ENCODE measurements at places on chromosomes 1 and 21.

DNA sequence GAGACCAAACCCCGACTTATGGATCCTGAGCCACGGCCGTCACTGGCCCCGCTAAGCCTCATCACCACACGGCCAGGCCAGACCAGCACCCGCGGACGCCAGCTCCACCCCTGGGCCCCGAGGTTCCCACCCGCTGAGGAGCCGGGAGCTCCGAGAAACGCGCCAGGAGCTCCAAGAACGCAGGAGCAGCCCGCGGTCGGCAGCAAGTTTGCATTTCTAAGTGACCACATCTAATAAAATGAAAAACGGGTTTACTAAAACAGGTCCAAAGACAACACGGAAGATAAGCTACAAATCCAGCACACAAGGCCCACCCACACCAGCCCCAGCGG, 8.1 kb upstream of the C1QTNF12 start:
- DNase-seq = no peak

GRCh38 chr1:74083128-74083527, 114.8 kb downstream of the LRRIQ3 start:
- no peak for DNase-seq

DNA sequence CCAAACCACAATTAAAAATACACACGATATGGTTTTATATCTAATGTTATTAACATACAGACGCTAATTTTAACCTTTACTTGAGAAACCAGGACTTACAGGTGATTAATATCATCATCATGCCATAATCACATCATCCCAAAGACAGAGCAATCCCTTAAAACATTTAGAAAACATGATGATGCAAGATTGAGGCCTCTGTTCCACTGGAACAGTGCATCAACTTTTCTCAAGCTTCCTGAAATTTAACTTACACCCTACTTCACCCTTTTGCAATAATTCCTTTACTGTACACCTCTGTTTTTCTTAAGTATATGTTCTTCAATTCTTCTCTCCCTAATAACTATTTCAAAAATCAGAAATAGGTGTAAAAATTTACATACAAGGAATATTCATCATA, 38.1 kb downstream of the KDM5B start:
- no peak for DNase-seq

DNA sequence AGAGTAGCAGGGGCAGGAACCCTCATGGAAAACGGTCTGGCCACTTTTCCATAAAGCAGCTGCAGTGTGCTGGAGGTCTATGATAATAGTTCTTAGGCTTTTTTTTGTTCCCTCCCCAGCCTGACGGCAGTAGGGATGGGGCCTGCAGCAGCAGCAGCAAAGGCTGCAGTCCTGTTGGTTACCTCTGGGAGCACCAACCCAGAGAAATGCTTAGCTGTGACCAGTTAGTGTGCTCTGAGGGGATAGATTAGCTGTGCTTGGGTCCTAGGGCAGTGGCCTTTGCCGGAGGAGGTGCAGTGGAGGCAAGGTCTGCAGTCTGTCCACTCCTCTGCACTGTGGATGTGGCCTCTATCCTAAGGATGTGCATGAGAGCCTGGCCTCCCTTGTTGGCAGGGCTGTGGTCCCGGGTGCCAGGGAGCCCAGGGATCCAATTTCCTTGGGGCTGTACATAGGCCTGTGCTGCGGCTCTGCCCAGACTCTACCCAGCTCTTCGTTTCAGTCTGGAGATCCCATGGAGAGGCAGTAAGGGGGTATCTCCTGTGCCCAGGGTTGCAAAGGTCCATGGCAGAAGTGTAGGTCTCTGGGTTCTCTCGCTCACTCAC, 322.7 kb downstream of the PTBP2 start:
- DNase-seq = no peak

DNA sequence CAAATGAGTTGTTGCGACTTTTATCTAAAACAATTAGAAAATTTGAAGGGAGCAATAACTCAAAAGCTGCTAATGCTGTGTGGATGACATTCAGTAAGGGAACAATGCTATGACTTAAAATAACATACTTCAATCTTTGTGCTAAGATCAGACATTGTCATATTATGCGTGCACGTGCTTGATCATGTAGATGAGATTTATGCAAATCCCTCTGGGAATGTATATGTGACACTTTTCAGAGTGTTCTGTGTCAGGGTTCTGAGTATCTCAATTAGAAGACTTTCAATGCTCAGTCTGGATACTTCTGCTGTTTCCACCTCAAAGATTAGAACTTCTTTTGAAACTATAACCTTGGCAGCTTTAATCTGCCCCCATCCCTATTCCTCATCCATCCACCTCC, 18.6 kb upstream of the POU2F1 start:
- DNase-seq = no peak

GRCh38 chr1:82139751-82140468, 339.2 kb downstream of the ADGRL2 start:
- DNase-seq = no peak

DNA sequence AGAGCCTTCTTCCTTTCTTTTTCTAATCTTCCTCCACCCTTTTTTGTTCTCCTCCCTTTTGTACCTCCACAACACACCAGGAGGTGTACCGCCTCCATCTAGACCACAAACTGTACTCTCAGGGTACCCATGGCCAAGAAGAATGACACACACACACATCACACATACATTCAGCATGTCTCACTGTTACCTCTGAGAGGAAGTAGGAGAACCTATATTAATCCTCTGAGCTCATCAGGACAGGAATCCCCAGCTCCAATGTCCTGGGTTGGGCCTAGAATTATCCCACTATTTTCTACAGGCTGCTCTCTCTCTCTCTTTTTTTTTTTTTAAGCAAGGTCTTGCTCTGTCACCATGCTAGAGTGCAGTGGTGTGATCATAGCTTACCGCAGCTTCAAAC, 36.7 kb downstream of the ATP2B4 start:
- no peak for DNase-seq

DNA sequence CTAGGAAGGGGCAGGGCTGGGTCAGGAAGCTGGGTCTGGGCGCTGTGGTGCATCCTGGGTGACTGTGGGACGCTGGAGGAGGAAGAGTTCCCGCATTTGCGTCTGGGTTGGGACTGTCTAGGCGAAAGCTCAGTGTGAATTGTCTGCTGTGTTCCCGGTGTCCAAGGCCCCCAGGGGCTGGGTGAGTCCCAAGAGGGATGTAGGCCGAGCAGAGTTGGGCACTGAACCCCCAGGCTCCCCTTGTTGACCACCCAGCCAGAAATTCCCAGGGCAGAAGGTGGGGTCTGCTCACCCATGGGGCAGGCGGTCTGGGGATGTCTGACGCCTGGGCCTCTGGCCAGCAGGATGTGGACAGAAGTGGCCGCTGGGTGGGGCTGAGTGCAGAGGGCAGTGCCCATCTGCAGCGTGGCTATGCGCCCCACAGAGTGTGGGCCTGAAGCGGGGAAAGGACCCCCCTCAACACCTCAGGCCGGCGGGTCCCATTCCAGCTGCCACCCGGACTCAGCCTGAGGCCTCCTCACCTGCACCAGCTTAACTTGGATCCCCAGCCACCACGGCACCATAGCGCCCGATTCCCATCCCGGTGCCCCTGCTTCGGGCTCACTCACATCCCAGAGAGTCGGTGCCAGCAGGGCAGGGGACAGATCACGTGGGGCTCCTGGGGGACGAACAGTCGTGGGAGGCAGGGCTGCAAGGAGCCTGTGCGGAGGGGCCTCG, 37.0 kb upstream of the POFUT2 start:
- no peak for DNase-seq

GRCh38 chr1:41487126-41488039, 2.9 kb upstream of the EDN2 start:
- no peak for DNase-seq

- DNase-seq = no peak
Observed at GRCh38 chr1:115238336-115239147, 99.5 kb downstream of the NGF start.

DNA sequence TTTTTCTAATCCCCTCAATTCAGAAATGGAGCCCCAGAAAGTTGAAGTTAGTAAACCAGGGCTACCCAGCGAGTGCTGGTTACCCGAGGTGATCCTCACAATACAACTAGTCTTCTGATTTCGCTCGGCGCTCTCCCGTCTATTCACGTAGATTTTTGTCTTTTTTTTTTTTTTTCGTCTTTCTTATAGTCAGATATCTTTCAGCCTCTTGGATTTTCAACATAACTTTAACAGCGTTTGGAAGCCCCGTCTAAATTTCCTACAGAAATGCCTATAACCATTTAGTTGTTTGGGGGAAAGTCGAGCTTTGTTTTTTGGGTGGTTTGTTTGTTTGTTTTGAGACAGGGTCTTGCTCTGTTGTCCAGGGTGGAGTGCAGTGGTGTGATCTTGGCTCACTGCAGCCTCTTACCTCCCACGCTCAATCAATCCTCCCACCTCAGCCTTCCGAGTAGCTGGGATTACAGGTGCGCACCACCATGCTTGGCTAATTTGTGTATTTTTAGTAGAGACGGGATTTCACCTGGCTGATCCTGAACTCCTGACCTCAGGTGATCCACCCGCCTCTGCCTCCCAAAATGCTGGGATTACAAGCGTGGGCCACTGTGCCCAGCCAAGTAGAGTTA, 818 bp upstream of the TMEM50B start:
- no peak for DNase-seq

DNA sequence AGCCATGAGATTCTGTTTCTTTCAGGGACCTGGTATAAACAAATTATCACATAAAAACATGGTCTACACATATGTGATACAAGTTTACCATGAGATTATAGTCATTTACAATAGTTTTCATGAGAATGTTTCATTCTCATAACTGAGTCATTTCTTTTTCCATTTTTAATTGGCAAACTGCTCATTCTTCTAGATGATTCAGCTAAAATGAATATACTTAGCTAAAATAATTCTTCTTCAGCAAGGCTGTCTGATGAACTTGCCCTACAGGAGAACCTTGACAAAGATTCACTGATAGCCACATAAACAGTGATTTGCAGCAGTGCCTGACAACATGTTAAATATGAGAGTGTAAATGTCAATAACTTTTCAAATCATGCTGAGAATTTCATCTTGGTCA, 253.2 kb downstream of the FMN2 start:
- DNase-seq = no peak

DNA sequence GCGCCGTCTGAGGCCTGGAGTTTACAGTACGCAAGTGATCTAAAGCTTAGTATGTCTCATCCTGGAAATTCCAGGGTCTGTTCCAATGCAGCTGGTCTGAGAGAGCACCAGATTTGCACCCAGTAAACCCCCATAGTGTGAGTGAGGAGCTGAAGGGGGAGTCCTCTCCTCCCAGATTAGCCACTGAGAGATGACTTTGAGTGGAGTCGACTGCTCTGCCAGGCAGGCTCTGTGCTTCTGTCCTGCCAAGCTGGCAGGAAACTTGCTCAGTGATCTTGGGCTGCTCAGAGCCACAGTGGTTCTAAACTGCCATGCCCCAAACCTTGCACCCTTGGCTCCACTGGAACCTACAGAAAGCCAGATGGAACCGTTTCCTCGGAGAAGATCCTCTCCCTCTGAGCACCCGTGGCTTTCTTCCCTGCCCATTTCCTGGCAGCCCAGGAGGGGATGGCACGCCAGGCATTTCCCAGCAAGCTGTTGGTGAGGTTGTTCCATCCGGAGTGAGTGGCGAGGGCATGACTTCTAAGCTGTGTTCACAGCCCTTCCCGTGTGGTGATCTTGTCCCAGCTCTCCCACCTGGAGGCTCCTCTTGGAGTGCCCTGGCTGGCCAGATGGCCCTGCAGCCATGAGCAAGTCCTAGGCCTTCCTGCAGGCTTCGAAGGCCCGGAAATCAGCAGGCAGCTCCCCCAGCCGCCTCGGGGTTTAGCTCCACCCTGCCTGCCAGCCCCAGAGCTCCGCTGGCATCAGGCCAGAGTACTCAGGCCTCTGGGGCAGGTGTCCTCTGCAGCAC, 125.9 kb upstream of the VAMP3 start:
- DNase-seq = no peak

DNA sequence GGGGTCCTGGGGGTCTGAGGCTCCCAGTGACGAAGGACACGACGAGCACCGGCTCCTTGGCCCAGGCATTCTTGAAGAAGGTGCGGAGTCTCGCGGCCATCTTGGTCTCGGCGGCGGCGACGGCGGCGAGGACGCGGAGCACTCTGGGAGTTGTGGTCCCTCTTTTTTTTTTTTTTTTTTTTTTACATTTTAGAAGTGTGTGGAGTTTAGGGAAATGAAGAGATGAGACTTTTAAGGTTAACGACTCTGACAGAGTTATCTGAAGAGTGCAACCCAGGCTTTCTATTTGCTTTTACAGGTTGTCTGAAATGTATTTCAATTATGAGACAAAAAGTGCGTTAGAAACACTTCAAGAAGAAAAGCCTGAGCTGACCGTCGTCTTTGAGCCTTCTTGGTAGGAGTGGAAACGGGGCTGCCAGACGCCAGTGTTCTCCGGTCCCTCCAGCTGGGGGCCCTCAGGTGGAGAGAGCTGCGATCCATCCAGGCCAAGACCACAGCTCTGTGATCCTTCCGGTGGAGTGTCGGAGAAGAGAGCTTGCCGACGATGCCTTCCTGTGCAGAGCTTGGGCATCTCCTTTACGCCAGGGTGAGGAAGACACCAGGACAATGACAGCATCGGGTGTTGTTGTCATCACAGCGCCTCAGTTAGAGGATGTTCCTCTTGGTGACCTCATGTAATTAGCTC, 9.7 kb downstream of the OR2B11 start:
- DNase-seq = no peak

DNA sequence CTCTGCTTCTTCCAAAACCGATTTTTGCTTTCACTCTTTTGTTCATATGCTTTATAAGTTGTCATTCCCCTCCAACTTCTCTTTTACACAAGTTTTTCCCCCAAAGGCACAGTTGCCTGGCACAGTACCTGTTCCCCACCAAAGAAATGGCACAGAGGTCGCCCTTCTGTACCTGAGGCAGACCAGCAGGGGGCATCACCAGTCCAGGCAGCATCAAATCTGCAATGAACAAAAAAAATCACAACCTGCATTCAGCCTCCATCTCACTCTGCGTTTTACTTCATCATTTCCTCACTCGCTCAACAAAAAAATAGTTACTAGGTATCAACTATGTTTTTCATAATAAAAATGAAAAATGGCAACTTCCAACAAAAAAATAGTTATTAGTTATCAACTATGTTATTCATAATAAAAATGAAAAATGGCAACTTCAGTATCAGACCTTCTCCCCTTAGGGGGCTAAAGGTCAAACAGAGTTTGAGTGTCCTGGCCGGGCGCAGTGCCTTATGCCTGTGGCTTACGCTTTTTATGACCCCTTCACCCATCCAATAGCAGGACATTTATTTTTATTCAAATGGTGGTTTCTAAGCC, 4.1 kb downstream of the EIF2D start:
- DNase-seq = no peak

DNA sequence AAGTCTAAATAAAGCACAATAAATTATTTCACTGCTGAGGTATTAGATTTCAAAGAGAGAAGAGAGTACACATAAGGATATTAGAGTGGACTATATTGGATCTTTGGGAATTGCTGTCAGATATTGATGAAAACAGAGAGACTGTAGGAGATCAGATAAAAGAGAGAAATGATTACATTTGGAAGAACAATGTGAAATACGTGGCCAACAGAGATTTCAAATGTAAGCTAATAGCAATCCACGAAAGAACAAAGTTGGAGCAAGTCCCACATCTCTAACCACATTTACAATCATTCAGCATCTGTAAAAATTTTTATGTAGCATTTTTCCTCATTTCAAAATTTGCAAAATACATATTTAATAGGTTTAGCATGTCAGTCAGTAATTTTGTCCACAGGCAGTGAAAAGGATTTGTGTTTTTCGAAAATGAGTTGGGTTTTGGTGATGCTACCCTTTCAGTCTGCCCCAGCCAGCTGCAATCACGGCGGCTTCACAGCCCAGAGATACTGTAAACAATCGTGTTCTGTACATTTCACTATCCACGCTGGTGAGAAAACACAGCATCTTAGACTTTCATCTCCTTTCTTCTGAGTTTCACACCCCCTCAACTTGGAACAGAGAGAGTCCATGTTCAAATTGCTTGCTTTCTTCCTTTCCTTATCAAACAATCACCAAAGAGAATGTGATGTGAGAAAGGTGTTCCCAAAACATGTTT, 209.1 kb upstream of the LYPLAL1 start:
- DNase-seq = no peak

Data from mesothelial cell of epicardium (in vitro differentiated cells).